Activated CD8-positive, alpha-beta memory T cell treated with anti-CD3 and anti-CD28 coated beads, Interleukin-2, amount 10 ng/mL, durations not matched to agents 7 days and 5 days (primary cell): ENCODE measurements at places on chromosomes 3 and 15. TPM values are rescaled to one million over a fixed set of nuclear protein-coding genes. Genes with fewer than 3 reads are reported as not detected.

PGBD4 gene
- total RNA-seq = 5.2 TPM

STRC gene
- 0.70 TPM for total RNA-seq

XCR1 gene
- total RNA-seq = not detected

UPK1B gene
- total RNA-seq = not detected

P4HTM gene
- total RNA-seq = 50.6 TPM

ZNF662 gene
- total RNA-seq = 0.47 TPM

SLC15A2 gene
- 2.4 TPM for total RNA-seq

DUOXA2 gene
- not detected for total RNA-seq

LNP1 gene
- 2.6 TPM for total RNA-seq

GOLGA8K gene
- total RNA-seq = 1.5 TPM

ANKRD34C gene
- total RNA-seq = not detected

LHFPL4 gene
- total RNA-seq = not detected

TMEM41A gene
- 16.3 TPM for total RNA-seq

C3orf80 gene
- total RNA-seq = 0.23 TPM

SCAMP5 gene
- 0.61 TPM for total RNA-seq

TIGIT gene
- 367 TPM for total RNA-seq

TTC23 gene
- 1.2 TPM for total RNA-seq

GRK7 gene
- not detected for total RNA-seq

CCR2 gene
- total RNA-seq = 80.1 TPM

SCAP gene
- 65.5 TPM for total RNA-seq

CKMT1A gene
- not detected for total RNA-seq

ZNF860 gene
- not detected for total RNA-seq

ZMAT3 gene
- total RNA-seq = 14.1 TPM
